HCEC 1CT (cell line): ENCODE measurements at places on chromosomes 1 and 21.

DNA sequence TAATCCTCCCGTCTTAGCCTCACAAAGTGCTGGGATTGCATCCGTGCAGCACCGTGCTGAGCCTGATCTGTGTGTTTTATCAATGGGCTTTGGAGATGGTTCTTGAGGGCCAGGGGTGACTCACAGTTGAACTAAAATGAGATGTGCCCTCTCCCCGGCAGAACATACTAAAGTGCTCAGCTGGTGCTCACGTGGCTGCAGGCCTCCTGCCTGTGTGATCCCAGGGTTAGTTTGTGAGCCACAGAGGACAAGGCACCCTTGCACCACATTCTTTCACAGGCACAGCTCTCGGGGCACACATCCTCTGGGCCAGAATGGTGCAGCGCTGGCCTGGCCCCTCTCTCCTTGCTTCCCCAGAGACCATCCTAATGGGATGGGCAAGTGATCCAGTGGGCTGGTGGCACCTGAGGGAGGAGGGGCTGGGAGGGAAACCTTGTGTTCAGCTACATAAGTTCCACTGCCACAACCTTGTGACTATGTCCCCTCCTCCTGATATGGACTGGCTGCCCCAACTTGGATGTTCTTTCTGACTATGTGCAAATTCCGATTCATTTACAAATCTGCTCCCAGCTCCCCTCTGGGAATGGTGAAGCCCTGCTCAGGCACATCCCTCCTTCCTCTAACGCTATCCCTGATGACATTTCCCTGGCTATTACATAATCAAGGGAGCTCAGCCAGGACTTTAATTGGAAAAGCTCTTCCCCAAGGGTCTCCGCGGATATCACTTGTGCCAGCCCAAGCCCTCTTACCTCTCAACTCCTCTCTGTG, 197.0 kb upstream of the EDN2 start:
- peak; percentile 42 for DNase-seq

DNA sequence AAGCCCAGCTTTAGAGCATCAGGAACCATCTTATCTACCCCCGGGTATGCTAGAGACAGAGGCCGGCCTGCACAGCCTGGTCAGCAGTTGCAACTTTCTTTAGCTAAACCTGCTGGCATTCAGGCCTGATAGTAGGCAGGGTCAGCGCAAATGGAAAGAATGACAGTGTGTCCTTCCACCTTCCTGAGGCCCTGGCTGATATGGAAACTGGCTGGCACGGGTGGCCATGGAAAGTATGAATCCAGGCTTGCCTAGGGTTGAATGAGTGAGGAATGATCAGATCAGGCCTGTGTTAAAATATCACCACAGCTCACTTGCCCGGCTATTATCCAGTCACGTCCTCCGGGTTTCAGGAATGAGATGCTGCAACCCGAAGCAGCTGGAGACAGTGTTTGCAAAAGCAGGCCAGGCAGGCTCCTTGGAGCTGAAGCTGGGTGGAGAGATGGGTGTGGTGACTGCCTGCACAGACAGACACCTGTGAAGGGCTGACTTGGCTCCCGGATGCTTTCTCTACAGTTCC, 34.7 kb downstream of the RCAN1 start:
- DNase-seq, result no peak

DNA sequence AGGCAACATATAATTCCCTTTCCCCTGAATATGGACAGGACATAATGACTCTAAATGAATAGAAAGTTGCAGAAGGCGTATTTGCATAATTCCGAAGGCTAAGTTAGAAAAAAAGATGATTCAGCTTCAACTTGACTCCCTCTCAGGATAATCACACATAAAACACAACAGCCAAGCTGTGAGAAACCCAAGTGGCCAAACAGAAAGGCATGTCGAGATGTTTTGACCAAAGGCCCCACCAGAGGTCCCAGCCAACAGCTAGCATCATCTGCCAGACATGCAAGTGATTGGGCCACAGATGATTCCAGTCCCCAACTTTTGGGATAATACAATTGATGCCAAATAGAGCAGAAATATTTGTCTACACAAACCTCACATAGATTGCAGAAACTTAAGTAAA, 444.9 kb downstream of the LTN1 start:
- no peak for DNase-seq

DNA sequence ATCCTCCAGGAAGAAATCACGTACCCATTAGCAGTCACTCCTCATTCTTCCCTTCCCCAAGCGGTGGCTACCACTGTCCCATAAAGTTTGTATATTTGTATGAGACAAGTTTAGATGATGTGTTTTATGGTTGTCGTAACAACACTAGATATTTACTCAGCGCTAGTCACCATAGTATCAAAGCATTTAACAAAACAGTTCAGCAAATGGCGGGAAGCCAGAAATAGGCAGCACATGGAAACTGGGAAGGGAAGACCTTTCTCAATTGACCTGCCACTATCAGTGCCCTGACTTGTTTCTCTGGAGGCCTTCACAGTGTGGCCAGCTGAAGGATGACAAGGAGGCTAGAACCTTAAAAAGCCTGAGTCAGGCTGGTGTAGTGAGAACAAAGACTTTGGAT, 31.1 kb downstream of the CNST start:
- DNase-seq, result peak; percentile 91
